ENCODE measurements at places on chromosomes 6 and 20. TPM values are rescaled to one million over a fixed set of nuclear protein-coding genes. Genes with fewer than 3 reads are reported as not detected.

- no peaks in the 10 kb centered on the region for H3K36me3 ChIP-seq
- H3K27ac ChIP-seq = no peak overlapping the region
- H3K4me1 ChIP-seq = peaks cover 2% of the 10 kb centered on the region
- no peaks in the 10 kb centered on the region for H3K27me3 ChIP-seq
- no peak for DNase-seq
Measured at GRCh38 chr6:56513631-56514030, 129.1 kb downstream of the DST start.

DNA sequence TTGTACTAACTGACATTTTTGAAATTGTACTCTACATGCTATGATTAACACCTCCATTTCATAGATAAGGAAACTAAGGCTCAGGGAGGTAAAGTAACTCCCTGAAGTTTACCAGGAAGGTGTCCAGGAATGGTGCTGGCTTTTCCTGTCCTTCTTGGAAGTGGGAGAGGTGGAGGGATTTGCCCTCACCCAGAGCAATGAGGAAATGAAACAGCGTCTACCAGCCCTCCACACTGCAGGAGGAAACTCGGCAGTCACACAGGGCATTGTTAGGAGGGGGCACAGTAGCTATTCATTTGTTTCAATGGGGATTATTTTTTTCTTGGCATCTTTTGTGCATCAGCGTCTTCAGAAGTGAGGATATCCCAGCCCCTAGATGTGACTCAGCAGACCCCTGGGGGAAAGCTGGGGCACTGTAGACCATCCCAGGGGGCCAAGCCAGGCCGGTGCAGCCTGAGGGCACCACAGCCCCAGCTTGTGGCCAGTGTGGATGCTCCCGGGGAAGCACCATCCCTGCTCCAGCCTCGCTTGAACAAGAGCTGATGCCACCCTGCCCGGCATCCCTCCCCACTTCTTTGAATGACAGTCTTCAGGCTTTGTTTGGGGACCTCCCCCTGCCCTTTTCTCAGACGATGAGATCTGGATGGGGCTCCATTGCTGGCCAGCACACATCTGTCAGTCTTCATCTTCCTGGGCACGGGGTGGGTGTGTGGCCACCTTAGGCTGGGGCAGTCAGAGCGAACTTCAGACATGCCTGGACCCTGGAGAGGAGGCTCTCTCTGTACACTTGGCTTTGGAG is 224.4 kb upstream of the PMEPA1 start:
- H3K4me3 ChIP-seq = no peak overlapping the region
- no peak overlapping the region for H3K27ac ChIP-seq
- H3K27me3 ChIP-seq = peaks cover 2% of the 10 kb centered on the region
- no peaks in the 10 kb centered on the region for H3K36me3 ChIP-seq

Gene SOX18
- 0.51 TPM for total RNA-seq

DNA sequence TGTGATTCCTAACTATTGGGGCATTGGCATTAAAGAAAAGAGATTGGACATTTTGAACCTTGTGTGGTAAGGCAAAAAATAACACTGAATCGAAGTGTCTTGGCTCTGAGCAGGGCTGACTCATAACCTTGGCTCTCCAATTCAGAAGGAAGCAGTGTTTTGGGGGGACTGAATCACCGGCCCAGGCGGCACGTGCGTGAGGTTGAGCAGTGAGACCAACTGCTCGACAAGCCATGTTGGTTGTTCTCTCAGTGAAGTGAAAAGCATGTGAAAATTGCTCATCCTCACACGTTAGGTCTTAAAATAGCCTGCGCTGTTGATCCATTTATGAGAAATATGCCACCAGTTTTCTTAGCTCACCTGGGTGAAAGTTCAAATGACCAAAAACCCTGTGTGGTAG is 137.8 kb upstream of the SPACA1 start:
- no peak overlapping the region for H3K4me3 ChIP-seq
- no peaks in the 10 kb centered on the region for H3K36me3 ChIP-seq
- DNase-seq = no peak
- peaks cover 24% of the 10 kb centered on the region for H3K4me1 ChIP-seq
- H3K27ac ChIP-seq = no peak overlapping the region

- no peak for DNase-seq
- peaks cover 2% of the 10 kb centered on the region for H3K27me3 ChIP-seq
- peaks cover 5% of the 10 kb centered on the region for H3K4me1 ChIP-seq
- no peak overlapping the region for H3K4me3 ChIP-seq
- no peaks in the 10 kb centered on the region for H3K36me3 ChIP-seq
- H3K27ac ChIP-seq = no peak overlapping the region
Measured at GRCh38 chr20:53345536-53346334, 247.9 kb downstream of the ZNF217 start.

GRCh38 chr20:33992145-33992922 is 1.4 kb upstream of the RALY start:
- no peak for DNase-seq
- peaks cover 33% of the 10 kb centered on the region for H3K4me1 ChIP-seq
- H3K27me3 ChIP-seq = no peaks in the 10 kb centered on the region
- peak overlapping the region; percentile 99 for H3K27ac ChIP-seq
- H3K4me3 ChIP-seq = peak overlapping the region; percentile 99
- peaks cover 35% of the 10 kb centered on the region for H3K36me3 ChIP-seq

GRCh38 chr6:97524811-97525210 is 241.8 kb upstream of the MMS22L start:
- H3K27ac ChIP-seq = no peak overlapping the region
- no peaks in the 10 kb centered on the region for H3K36me3 ChIP-seq
- H3K4me1 ChIP-seq = no peaks in the 10 kb centered on the region
- DNase-seq = no peak

GRCh38 chr6:25453288-25453687 is 174.1 kb downstream of the CARMIL1 start:
- peaks cover 6% of the 10 kb centered on the region for H3K4me1 ChIP-seq
- no peak for DNase-seq
- H3K36me3 ChIP-seq = peaks cover 12% of the 10 kb centered on the region
- H3K27me3 ChIP-seq = no peaks in the 10 kb centered on the region
- no peak overlapping the region for H3K27ac ChIP-seq

DNA sequence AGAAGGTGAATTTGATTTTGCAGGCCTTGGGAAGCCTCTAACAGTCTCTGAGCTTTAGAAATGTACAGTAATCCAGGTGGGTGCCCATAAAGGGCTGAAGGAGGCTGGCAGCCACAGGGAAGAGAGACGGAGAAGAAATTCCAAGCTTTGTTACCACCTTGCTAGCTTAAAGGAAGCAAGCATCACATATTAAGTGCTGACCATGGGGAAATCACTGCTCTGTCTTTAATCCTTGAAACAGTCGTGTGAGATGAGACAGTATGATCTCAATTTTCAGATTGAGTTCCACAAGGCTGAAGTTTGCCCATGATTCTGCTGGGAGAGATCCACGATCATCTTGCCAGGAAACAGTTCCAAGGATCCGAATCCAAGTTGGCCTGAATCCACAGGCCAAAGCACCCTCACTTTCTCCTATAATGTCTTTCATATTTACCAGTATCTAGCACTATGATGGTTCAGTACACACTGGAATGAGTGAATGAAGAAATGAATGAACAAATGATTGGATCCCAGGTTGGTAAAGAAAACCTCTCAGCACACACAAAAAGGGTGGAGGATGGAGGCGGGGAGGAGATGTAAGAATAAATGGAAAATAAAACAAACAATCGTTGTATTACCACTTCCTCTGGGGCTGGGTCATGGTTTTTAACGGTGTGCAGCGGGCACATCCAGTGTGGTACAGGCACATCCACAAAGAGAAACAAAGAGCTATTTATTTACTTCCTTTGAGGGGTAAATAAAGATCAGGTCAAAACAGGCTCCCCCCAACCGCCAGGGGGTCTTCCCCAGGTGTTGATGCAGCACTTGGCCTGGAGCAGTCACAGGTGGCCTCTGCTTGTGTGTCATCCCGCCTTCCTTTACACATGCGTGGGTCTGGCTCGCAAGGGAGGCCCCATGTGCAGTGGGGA is 28.2 kb upstream of the TAF8 start:
- DNase-seq = peak; percentile 68
- no peaks in the 10 kb centered on the region for H3K27me3 ChIP-seq
- peak overlapping the region; percentile 98 for H3K27ac ChIP-seq
- peaks cover 61% of the 10 kb centered on the region for H3K4me1 ChIP-seq
- peak overlapping the region; percentile 80 for H3K4me3 ChIP-seq

Gene SLC26A8
- not detected for total RNA-seq
